ENCODE measurements at places on chromosomes 11 and 22.

GRCh38 chr11:78199015-78199652 is 10.4 kb downstream of the USP35 start:
- no peak for DNase-seq

DNA sequence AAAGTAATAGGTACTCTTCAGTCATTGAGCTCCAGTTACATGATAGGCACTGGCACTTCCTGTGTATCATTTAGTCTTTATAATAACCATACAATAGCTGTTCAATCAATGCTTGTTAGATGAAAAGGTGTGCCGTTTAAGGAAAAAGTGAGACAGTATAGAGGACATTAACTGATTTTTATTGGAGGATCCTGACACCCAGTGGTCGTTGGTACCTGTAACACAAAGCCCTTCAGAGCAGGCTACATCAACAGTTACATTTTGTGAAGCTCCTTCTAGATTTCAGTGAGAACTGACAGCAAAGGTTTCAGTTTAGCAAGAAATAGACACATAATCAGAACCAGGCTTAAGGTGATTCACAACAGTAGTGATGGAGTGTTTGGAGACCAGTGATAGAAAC is 44.2 kb downstream of the CCDC81 start:
- no peak for DNase-seq

DNA sequence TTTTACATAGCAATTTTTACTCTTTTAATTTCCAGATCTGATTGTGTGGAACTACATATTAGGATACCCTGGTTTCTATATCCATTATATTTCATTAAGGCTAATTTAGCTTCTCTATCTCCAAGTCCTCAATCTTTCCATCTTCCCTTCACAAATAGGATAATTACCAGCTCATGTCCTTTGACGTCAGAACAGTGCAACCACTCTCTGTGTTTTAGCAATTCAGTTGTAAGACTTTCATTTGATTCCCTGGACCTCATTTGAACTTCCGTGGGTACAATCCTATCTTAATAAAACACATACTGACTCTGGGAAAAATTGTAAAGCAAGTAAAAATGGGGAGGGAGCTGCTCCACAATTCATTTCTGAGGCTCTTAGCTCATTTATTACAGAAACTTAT is 52.8 kb downstream of the FAM76B start:
- DNase-seq, result no peak

DNA sequence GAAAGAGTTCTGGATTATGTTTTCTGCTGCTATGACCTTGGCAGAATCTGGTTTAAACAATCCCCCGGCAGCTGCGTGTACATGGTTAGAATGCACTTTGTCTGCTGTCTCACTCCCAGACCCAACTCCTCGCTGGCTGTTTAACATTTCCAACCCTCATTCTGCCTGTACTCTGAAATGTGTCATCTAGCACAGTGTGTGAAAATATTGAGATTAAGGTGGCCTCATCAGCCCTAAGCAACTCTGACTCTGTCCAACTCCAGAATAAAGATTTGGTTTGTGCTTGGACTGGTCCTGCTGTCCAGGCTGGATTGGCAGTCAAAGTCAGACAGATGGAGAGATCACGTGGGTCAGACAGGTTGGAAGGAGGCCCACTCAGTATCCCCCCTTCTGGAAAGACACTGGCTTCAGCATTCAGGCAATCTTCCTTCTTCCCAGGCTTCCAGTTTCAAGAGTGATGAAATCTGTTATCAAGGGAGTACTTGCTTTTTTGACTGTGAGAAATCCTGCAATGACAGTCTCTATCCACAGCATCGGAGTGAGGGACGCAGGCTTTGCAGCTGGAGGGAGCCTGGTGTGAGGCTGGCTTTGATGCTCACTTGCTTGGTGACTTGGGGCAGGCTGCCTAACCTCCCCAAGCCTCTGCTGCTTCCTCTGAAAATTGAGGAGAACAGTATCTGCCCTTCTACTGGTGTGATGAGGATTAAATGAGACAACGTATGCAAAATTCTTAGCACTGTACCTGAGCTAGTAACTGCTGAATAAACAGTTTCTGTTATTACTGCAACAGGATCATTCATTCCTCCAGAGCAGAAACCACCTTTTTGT is 29.8 kb downstream of the ABTB2 start:
- DNase-seq, result no peak

DNA sequence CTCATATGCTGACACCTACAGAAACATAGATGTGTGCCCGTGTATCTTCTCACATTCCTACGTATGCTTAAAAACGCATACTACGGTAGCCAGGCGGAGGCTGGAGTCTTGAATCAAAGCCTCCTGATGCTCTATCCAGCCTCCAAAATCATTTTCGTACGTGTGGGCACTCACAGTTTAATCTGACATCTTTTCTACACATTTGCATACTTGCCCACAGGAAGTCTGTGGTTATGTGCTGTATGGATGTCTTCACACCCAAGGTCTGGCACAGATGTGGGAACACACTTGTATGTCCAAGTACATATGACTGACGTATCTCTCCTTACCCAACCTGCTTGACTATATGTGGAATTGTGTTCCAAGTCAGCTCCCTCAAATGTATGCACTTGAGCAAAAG is 561.8 kb upstream of the CADM1 start:
- no peak for DNase-seq

DNA sequence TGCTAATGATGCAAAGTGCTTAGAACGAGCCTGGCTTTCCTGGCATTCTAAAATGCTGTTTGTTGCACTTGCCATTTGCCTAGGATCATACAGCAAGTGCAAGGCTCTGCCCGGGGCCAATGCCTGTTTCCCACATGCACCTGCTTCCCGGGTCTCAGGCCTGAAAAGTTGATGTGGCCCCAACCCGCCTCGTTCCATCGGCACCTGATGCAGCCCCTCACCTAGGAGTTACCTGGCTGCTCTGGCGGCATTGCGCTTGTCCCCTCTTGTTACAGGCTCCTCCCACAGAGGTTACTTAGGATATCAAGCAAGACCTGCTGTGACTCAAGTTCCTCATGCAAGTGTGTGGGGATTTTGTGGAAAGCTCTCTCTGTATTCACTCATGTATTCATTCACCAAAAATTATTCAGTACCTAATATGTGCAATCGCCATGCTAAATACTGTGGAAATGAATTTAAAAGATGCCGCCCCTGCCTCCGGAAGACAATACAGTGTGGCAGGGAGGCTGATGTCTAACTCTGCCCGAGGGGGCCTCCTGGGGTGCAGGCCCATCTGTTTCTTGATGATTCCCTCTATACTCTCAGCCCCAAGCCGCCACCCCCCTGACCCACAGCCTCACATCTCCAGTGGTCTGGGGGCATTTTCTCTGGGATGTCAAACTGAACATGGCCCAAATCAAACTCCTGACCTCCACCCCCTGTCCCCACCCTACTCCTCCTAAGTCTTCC is 184.5 kb downstream of the EFCAB6 start:
- no peak for DNase-seq

DNA sequence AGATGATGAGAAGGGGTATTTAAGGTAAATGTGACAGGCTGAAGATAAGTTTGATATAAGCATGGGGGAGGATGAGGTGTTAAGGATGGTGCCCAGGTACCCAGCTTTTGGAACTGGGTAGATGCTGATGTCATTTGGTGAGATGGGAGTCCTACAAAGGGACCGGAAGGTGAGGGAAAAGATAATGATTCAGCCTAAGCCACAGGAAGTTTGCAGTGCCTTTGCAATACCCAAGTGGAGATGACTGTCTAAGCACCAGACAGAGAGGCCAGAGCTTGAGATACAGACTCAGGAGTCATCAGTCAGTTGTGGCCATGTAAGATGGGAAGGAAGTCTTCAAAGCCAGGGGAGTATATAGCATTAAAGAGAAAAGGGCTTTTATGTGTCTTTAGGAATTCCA is 30.0 kb upstream of the SMCO4 start:
- DNase-seq, result no peak

DNA sequence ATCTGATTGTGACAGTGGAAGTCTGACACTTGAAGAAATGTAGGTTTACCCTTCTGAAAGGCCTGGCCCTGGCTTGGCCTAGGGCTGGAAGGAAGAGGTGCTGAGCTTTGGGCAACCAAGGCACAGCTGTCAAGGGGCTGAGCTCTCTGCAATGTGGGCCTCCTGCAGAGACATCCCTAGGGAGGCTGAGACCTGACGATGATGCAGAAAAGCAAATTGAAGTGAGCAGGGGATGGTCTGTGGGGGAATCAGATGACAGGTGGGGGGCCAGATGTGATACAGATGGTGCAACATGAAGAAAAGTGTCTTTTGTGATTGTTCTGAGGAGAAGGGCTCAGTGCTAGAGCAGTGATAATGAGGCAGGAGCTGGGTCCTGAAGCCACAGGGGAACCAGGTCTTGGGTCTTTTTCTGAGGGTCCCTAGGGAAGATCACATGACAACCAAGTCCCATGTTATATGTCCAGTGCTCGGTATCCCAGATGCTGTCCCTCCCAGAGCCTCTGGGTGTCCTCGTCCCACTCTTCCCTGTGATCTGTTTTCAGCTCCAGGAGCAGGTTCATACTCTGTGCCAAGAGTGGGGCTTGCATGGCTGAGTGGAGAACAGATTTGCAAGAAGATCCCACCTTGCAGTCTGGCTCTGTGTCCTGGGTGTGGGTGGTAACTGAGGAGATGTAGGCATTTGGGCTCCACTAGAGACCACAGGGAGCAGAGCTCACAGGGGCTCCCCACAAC is 79.9 kb upstream of the VPREB1 start:
- no peak for DNase-seq

GRCh38 chr11:8016440-8016839 is 29.3 kb downstream of the EIF3F start:
- DNase-seq, result no peak
